ENCODE measurements at places on chromosomes 1 and 21.

DNA sequence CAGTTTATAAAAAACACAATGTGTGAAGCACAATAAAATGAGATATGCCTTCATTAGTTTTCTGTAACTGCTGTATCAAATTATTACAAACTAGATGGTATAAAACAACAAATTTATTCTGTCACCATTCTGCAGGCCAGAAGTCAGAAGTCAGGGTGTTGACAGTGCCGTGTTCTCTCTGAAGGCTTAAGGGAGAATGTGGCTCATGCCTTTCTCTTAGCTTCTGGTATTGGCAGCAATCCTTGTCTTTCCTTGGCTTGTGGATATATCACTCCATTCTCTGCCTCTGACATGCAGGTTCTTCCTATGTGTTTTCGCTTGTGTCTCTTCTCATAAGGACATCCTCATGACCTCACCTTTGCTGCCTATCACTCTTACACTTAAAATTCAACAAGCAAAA is 10.1 kb downstream of the NEK7 start:
- no peak for DNase-seq

DNA sequence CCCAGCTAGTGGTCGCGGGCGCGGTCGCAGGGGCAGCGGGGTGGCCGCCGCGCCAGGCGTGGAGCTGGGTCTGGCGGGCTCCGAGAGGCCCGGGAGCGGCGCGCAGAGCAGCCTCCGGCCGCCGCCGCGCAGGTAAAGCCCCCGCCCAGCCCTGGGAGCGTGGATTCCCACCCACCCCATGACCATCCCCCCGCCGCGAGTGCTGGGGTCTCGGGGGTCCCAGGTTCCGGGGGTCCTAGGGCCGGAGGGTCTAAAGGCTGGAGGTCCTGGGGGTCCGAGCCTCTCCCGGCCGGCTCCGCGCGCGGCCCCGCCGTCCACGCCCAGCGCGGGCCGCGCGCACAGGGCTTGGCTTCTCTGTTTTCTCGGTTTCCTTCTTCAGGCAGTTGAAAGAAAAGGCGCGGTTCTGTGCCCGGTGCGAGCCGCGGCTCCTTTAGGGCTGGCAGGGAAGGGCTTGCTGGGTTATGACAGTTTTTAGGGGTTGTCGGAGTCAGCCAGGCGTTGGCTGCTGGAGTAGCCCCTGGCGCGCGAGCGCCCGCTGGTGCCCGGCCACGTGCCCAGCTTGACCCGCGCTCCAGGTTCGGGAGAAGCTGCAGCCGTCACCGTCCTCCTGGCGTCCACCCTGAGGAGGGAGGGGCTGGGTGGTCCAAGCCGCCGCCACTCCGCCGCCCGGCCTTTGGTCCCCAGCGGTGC is 359 bp downstream of the LRRC3 start:
- peak; percentile 41 for DNase-seq

GRCh38 chr1:226995365-226996332 is 55.6 kb downstream of the COQ8A start:
- DNase-seq, result no peak

DNA sequence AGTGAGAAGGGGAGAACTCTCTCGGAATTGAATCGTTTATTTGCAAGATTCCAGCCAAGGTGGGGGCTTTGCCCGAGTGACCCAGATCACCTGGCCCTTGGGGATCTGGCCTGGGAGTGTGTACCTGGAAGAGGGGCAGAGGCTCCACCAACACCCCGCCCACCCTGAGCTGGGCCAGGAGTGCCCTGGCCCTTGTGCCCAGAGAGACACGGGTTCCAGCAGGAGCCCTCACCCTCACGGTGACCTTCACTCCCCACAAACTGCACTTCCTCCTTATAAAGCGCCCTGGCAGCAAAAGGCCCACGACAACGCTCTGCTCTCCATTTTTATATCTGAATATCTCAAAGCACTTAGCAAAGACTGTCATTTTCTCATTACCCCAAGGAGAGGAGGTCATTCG is 16.6 kb downstream of the CASZ1 start:
- no peak for DNase-seq

DNA sequence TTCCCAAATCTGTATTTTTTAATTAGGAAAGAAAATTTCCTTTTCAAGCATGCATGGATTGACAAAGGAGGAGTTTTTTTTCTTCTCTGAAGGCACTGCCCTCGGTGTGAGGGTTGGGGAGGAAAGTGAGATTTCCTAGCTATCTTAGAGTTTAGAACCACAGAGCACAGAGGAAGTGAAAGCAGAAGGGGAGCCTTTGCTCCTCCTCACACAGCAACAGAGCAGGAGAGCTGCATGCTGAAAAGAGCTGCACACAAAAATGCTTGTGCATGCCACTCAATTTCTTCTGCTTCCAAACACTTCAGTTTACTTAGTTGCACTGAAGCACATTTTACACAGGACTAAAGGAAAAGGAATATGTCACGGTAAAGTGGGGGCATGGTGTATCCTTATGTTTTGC is 308.1 kb downstream of the GPATCH2 start:
- no peak for DNase-seq

- DNase-seq, result no peak
These were observed 1.0 kb downstream of the CRB1 start for GRCh38 chr1:197269053-197269452.

DNA sequence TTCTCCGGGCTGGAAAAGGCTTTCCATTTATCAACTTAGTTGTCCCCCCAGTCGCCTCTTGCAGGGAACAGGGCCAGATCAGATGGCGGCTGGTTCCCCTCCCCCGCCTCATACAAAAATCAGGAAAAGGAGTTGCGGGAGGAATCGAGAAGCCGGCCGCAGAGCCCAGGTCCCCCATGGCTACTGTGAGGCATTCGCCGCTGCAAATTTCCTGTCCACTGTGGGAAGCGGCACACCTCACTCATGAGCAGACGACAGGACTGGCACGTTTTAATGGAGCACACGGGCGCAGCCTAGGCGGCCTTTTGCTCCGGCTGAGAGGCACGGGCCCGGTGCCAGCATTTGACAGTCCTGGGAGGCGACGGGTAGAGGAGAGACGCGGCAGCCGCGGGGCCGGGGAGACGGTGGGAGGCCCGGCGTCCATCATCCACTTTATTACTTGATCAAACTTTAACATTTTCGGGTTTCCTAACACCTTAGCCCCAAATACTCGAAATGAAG is 1.1 kb downstream of the GNG4 start:
- no peak for DNase-seq

DNA sequence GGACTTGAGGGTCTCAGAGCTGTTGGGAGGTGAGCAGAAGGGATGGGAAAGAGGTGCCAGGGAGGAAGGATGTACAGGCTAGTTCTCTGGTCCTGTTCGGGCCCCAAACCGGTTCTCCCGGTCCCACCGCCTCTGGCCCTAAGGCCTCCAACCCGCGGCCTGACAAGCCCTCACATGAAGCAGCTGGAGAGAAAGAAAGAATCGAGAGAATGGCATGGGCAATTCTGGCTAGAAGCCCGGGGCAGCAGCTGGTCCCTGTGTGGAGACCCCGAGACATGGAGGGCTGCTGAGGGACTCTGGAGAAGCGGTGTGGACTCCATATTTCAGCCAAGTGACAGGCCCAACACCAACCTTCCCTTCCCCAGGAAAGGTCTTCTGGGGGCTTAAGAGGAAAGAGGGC is 730 bp downstream of the CDC42SE1 start:
- no peak for DNase-seq

GRCh38 chr1:110515891-110516290 is 3.1 kb downstream of the KCNA10 start:
- no peak for DNase-seq

DNA sequence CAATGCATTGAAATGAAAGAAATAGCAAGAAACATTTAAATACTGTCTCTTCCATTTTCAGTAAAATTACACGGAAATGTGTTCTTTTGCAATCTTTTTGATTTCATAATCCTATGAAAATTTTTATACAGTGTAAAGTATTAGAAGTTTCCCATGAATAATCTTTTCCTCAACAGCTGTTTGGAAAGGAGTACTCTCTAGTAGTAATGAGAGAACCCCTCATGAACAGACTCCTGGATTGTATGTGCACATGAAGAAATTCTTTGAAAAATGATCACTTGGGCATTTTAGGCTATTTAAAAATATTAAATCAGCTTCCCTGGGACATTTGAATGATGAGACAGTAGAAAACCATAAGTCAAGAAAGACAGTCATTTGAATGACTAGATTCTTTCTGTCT is 64.4 kb downstream of the LHX9 start:
- DNase-seq, result no peak

- DNase-seq, result no peak
These were observed 186.7 kb downstream of the PDE4B start for GRCh38 chr1:65979136-65980044.

DNA sequence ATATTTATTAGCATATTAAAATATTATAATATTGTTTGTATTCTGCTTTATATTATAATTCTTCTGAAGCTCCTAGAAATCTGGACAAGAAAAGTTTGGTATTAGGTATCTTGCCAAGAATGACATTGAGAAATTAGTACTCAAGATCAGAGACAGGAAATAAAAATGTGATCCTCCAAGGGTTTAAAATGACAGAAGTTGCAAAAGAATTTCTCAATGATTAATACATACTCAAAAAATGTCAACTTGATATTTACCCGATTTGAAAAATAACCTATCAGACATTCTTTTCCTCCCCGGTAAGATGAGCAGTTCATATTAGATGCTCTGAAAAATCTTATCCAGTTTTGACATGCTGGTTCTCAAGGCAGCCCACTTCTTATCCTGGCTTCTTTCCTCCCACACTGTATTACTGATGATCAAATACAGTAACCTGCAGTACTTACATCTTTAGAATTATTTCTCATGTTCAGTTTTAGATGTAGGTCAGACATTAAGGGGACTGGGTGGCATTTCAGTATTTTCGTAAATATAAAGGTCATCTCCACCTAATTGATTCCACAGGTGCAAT is 55.3 kb downstream of the CACHD1 start:
- DNase-seq, result no peak

DNA sequence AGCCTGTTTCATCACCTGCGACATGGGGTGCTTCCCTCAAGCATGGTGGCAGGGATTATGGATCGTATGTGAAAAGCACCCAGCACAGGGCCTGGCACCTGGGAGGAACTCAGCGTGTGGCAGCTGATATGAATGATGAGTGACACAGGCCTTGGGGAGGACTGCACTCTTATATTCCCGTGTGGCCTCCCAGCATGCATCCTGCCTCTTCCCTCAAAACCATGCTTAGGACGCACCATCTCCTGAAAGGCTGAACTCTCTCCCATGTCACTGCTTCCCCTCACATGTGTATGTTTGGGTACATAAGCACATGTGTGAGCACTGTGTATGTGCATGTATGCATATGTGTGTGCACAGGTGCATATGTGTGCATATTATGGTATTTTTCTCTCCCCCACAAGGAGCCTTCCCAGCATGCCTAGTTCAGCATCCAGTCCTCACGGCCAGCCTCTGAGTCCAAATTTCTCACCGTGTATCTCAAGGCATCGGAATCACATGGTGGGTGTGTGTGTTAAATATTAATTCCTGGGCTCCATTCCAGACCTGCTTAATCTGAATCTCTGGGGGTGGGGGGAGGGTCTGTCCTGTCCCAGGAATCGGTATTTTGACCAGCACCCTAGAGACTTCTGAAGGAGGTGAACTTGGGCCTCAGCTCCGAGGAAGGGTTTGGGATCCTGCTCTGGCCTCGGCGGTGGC is 12.8 kb downstream of the MYOM3 start:
- DNase-seq, result no peak

GRCh38 chr1:202016022-202016810 is 5.8 kb downstream of the ELF3 start:
- no peak for DNase-seq

GRCh38 chr1:77942400-77943140 is 36.3 kb downstream of the FUBP1 start:
- DNase-seq, result no peak

GRCh38 chr1:22755641-22756040 is 45.0 kb downstream of the EPHB2 start:
- DNase-seq, result no peak

All from activated T-helper 1 cell treated with anti-CD3 and anti-CD28 coated beads, Interleukin-12 subunit alpha, Interleukin-12 subunit beta, Interleukin-2, Interleukin-4 antibody, amounts not matched to agents 30 ng/mL and 10 ng/mL and 1 ng/mL, durations not matched to agents 14 hours and 24 hours and 36 hours (primary cell).